ENCODE measurements at places on chromosomes 4 and X.

GRCh38 chrX:130295519-130296296 is 27.0 kb upstream of the ZNF280C start:
- no peak for DNase-seq

DNA sequence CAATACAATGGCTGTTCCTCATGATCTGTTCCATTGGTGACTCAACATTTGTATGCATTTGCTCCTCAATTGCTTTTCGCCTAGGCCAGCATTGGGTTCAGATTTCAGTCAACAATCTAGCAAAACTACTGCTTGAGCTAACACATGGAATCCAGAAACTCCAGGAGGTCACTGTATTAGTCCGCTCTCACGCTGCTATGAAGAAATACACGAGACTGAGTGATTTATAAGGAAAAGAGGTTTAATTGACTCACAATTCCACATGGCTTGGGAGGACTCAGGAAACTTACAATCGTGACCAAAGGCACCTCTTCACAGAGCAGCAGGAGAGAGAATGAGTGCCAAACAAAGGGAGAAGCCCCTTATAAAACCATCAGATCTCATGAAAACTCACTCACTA is 67.1 kb downstream of the RXFP1 start:
- no peak for DNase-seq

- no peak for DNase-seq
Measured at GRCh38 chrX:8037593-8038348, 110.6 kb upstream of the PNPLA4 start.

GRCh38 chrX:40922307-40922706 is 162.9 kb upstream of the USP9X start:
- no peak for DNase-seq

GRCh38 chr4:122583906-122584305 is 37.0 kb downstream of the IL21 start:
- DNase-seq: no peak

DNA sequence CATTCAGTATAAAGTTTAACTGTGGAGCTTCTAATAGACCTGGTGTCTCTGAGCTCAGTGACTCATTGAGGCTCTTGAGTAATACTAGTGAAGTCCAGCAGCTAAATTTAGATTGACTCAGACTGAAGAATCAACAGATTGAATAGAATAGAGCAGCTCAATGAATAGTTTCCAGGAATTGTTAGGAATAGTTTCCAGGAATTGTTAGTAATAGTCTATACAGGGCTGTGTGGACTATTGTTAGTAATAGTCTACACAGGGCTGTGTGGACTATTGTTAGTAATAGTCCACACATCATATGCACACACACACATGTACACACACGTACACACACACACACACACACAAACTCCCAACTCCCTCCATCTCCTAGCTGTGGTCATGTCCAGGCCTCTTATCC is 3.0 kb downstream of the GIMD1 start:
- DNase-seq: no peak

- DNase-seq: no peak
Measured at GRCh38 chr4:119750771-119751170, 122.2 kb upstream of the PDE5A start.

DNA sequence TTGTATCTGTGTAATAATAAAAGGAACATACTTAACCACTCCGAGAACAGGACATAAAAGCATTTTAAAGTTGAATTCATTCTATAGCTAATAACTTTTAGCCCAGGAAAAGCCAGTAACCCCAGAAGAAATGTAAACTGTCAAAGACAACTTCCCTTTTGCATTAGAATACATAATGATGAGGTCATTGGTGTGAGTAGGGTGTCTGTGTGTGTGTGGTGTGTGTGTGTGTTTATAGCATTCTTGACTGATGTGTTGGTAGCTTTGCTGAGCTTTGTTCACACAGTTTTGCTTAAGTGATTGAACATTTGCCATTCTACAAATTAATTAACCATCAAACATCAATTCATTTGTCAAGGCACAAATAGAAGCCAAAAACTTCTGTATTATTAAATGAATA is 559.6 kb downstream of the ARAP2 start:
- DNase-seq: no peak

GRCh38 chr4:184961660-184962059 is 56.6 kb upstream of the HELT start:
- no peak for DNase-seq

GRCh38 chr4:30495651-30496310 is 224.4 kb upstream of the PCDH7 start:
- no peak for DNase-seq

- DNase-seq: no peak
Measured at GRCh38 chrX:85196319-85196718, 47.3 kb downstream of the SATL1 start.

DNA sequence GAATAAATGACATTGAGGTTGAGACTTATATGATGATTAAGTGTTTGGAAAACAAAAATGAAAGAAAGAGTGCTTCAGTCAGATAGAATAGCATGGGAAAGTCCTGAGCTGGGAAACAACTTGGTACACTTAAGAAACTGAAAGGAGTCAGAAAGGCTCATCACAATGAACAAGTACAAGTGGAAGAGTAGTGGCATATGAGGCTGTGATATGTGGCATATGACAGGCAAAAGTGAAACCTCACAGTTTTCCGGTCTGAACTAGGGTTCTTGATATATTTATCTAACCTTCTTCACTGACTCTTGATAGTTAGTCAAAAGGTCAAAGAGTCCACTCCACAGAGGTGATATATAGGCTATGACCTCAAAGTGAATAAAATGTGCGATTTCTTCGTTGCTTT is 537.1 kb upstream of the CXorf51A start:
- no peak for DNase-seq

- DNase-seq: no peak
Measured at GRCh38 chr4:15811703-15812337, 33.7 kb downstream of the CD38 start.

GRCh38 chrX:9650091-9650490 is 115.6 kb downstream of the GPR143 start:
- no peak for DNase-seq

DNA sequence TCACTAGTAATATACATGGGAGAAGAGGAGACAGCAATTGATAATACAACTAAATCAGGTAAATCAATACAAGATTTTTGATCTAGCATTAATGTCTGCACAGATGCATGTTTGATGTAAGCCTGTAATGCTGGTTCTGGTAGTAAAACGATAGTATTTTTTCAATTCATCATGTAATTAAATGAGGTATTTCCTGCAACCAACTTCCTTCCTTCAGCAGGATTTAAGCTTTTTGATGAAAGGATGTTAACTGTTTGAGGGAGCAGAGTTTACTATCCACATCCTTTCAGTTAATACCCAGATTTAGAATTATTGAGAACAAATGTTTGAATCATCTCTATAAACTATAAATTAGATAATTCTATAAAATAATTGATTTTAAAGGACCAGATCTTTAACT is 31.4 kb upstream of the NFKB1 start:
- DNase-seq: no peak

GRCh38 chrX:131802836-131803626 is 220.1 kb upstream of the STK26 start:
- DNase-seq: no peak

DNA sequence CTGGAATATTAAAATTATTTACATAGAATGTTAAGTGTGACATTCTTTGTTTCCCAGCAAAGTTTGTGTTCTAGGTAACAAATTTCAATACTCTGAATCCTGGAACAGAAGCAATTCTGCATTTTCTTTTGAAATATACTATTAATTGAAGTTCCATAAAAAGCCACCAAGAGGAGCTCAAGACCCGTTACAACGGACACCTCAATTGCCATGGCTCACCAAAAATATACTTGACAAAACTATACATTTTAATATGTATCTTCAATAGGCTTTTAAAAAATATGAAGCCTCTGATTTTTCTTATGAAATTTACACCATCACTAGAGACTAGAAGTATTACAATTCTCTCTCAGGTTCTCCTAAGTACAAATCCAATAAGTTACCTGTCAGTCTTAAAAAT is 111.4 kb downstream of the NYX start:
- no peak for DNase-seq

- DNase-seq: no peak
Measured at GRCh38 chr4:123606336-123606735, 209.7 kb downstream of the SPRY1 start.

DNA sequence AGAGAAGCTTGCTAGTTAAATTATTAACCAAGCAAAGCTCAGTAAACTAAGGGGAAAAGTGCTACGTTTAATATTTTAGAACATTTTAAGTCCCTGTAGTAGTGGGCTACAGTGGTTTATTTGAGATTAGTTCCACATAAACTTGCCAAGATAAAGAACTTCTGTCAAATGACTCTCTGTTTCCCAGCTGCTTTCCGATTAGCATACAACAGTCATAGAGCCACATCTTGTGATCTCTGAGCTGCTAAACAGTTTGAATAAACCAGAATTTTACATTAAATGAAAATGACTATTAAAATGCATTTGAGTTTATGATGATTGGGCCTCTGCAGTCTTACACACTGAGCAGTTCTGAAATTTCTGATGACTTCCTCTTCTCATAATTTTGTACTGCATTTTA is 568.5 kb downstream of the IQCM start:
- no peak for DNase-seq

All from activated naive CD8-positive, alpha-beta T cell treated with anti-CD3 and anti-CD28 coated beads, Interleukin-2, amount 50 U/mL, for 16 hours (primary cell).